ENCODE measurements at places on chromosomes 2 and 18.
A peak's percentile ranks its signal among the peaks of the same experiment; 100 is the strongest.

GRCh38 chr2:158583923-158584322, 127.2 kb downstream of the PKP4 start:
- DNase-seq: no peak

DNA sequence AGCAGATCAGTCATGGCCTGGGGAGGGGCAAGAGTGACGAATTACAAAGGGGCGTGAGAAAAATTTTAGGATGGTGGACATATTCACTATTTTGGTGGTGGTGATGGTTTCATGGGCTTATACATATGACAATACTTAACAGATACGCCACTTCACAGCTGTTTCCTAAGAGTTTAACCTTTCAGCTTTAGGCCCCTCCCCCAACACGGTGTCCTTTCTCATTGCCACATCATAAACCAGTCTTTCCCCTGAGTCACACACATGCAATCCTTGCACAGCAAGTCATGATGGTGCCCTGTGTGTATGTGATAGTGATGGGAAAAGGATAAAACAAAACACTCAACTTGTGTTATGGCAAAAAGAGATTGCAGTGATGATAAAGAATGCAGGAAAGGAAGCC, 47.6 kb upstream of the IL1R1 start:
- DNase-seq: no peak

DNA sequence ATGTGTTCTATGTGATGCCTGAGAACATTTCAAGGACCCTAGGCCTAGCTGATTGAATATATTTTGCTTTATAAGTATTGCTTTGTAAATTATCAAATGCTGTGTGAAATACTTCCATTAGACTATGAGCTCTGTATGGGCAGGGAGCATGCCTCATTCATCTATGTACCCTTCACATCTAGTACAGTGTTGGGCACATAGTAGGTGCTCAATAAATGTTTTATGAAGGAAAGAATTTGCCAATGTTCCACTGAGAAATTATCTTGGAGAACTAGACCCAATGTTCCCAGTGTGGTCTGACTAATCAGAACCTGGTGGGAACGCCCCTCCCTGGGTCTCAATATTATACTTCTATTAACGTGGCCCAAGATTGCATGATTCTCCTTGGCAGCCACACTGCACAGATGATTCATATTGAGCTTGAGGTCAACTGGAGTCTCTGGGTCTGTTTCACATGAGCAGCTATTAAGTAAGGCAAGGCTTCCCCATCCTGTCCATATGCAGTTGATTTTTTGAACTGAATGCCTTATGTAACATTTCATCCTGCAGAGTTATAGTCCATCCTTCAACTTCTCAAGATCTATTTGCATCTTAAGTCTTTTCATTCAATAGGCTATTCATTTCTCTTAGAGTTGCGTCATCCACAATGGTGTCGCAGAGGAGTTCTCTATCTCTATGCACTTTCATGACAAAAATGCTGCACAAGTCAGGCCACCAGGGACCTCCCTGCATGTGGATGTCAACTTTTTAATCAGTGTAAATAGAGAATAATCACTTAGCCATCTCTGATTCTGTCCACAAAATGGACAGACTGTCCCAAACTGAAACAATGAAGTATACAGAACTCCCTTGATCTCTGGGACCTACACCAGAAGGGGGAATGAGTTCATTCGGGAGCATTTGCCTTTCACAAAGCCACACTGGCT, 257.6 kb downstream of the CYP26B1 start:
- DNase-seq: no peak

DNA sequence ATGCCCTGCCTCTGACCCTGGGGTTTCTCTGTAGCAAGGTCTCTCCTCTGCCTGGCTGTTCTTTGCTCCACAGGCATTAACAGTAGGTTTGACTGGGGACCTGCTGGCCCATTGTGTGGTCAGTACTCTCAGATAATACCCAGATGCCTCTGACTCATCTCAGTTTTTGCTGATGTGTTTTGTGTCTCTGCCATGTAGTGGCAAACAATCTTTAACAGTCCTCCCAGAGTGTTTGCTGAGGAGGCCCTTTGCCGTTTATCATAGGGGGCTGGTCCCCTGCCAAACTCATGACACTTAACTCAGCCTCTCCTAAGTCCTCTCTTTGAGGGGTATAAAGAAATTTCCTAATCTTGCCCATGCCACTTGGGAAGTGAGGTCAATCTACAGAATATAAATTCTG, 793.7 kb upstream of the FANCL start:
- no peak for DNase-seq

DNA sequence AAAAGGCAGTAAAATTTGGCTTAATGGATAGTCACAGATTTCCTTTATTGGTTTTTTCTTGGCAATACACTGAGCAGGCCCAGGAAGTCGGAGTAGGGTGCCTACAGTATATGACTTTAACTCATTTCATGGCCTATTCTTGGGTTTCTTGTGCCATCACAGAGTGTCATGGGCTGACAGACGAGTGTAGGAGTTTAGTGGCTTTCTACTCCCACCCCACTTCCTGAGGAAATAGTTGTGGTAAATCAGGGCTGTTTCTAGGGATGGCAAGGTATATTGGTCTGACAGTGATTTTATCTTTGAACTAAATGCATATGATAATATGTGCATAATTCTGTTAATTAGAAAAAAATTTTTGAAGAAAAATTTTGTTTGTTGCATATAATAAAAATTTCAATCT, 100.1 kb downstream of the PLCL1 start:
- DNase-seq: no peak

- DNase-seq: peak; percentile 16
Observed at GRCh38 chr18:21741562-21742314, 1.1 kb downstream of the MIB1 start.

GRCh38 chr18:63258749-63259566, 60.6 kb downstream of the BCL2 start:
- no peak for DNase-seq

- DNase-seq: no peak
Observed at GRCh38 chr2:71697106-71698004, 244.0 kb downstream of the DYSF start.

- no peak for DNase-seq
Observed at GRCh38 chr18:34965108-34965507, 76.1 kb upstream of the MAPRE2 start.

- DNase-seq: no peak
Observed at GRCh38 chr2:223920109-223920508, 25.0 kb downstream of the WDFY1 start.

- no peak for DNase-seq
Observed at GRCh38 chr2:155363349-155363888, 664.9 kb downstream of the KCNJ3 start.

DNA sequence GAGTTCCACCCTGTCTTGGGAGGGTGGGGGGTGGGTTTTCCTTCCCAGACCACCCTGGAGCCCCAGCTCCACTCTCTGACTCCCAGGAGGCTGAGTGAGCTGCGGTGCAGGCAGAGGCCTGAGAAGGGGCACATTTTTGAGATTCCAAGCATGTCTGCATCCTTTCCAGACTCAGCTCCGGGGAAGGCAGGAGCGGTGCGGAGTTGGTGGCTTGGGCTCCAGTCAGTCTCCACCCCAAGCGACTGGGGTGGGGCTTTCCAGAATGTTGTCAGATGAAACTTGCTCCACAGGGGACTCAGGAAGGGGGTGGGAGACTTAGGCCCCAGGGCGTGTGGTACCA, 44.2 kb upstream of the HS6ST1 start:
- DNase-seq: peak; percentile 80
